Neural progenitor cell (in vitro differentiated cells): ENCODE measurements at places on chromosomes 11 and 22. TPM values are rescaled to one million over a fixed set of nuclear protein-coding genes. Genes with fewer than 3 reads are reported as not detected.

The CNGA4 gene
- total RNA-seq: 0.15 TPM in 1 of 2 replicates, not detected in the other

DNA sequence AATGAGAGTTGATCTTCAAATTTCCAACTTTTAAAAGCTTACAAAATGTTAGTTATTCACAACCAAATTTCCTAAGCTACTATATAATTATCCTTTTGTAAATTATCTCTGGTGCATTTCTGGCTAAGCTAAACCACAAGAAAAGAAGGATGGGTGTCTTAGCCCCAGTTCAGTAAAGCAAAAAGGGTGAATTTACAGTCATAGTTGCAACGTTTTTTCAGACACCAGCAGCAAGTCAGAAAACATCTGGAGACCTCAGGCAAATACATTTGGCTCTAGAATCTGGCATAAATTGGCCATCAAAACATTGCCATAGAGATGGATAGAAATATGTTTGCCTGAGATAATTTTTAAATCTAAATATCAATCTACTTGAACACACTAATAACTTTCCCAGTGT, 257.0 kb downstream of the GUCY1A2 start:
- no peak overlapping the region for H3K27ac ChIP-seq
- H3K36me3 ChIP-seq: no peaks in the 10 kb centered on the region

- no peaks in the 10 kb centered on the region for H3K27me3 ChIP-seq
- no peak overlapping the region for H3K4me3 ChIP-seq
- H3K36me3 ChIP-seq: no peaks in the 10 kb centered on the region
- no peak for DNase-seq
- H3K27ac ChIP-seq: no peak overlapping the region
- H3K4me1 ChIP-seq: no peaks in the 10 kb centered on the region
Observed at GRCh38 chr11:21501245-21501644, 691.6 kb upstream of the ANO5 start.

DNA sequence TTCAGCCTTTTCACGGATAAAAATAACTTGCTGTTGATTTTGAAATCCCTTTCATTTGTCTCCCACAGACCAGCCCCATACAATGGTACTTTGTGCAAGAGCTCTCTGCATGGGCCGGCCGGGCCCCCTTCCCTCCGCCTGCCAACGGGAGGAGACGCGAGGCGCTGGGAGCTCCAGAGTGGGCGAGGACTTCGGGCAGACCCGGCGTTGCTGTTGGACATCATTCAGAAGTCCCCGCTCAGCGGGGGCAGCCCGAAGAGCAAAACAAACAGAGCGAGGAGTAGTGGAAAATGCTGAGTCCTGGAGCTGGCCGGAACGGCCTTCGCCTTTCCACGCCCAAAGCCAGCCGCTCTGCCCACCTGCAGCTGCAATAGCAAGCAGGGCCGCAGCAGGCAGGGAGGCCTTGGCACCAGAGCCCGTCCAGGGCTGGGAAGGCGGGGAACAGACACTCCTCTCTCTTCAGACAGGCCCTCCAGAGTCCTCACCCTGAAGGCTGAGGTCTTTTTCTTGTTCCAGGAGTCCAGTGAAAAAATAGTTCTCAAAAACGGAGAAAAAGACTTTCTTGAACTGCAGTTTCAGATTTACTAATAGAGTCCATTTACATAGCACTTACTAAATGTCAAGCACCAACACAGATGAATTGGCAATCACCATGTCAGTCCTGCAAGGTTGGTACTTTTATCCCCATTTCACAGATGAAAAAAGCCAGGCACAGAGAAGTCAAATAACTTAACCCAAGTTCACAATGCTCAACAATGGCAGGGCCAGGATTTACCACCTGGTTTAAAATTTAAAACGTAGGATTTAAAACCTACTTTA, 135.5 kb downstream of the ETS1 start:
- H3K27me3 ChIP-seq: no peaks in the 10 kb centered on the region
- no peaks in the 10 kb centered on the region for H3K36me3 ChIP-seq
- H3K4me1 ChIP-seq: peaks cover 4% of the 10 kb centered on the region
- H3K27ac ChIP-seq: no peak overlapping the region
- DNase-seq: peak; percentile 36
- no peak overlapping the region for H3K4me3 ChIP-seq
